ENCODE measurements at places on chromosomes 2 and 18.

GRCh38 chr2:117935954-117936353 lies 77.9 kb downstream of the CCDC93 start:
- no peak for DNase-seq

DNA sequence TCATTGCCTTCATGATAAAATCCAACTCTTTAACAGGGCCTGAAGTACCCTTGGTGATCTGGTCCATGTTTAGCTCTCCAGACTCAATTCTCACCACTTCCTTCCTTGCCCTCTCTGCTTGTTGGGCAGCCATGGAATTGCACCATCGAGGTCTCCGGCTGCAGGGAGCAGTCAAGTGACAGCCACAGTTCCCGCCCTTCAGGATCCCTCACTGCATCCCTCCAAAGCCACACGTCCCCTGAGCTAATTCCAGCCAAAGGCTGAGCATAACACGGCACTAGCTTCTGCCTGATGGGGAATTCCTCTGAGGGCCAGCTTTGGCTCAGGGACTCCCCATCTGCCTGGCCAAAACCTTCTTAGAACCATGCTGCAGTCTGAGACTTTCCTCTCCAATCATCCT lies 47.4 kb upstream of the SLC1A4 start:
- no peak for DNase-seq

GRCh38 chr18:42861271-42861670 lies 254.2 kb downstream of the RIT2 start:
- no peak for DNase-seq

GRCh38 chr2:131418625-131419024 lies 54.7 kb upstream of the RAB6D start:
- DNase-seq: no peak

DNA sequence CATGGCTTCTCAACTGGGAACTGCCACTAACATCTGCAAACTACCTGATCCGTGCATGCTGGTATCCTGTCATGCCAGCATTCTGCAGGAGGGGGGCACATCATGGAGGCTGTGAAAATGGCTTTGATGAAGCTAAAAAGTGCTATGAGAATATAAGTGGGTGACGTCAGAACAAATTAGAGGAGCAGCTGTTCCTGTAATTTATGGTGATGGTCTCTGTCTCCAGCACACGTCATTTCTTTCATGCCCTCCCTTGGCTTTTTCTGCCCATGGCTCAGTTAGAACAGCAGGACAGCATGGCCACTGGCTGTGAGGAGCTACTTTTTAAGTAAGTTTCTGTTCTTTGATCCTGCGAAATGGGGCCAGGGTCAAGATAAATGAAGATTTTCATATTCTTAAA lies 466.3 kb downstream of the THSD7B start:
- DNase-seq: no peak

- DNase-seq: peak; percentile 48
Measured at GRCh38 chr2:181312515-181312927, 144.7 kb upstream of the ITGA4 start.

DNA sequence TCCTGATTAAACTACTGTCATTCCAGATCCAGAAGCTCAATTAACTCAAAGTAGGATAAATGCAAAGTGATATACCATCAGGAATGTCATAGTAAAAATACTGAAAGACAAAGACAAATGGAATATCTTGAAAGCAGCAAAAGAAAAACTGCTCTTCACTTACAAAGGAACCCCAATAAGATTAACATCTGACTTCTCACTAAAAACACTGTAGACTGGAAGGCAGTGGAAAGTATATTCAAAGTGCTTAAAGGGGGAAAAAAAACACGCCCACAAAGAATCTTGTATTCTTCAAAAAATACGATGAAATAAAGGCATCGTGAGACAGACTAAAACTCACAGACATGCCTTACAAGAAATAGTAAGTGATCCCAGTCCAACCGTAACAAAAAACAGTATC lies 195.7 kb downstream of the DOK6 start:
- DNase-seq: no peak

DNA sequence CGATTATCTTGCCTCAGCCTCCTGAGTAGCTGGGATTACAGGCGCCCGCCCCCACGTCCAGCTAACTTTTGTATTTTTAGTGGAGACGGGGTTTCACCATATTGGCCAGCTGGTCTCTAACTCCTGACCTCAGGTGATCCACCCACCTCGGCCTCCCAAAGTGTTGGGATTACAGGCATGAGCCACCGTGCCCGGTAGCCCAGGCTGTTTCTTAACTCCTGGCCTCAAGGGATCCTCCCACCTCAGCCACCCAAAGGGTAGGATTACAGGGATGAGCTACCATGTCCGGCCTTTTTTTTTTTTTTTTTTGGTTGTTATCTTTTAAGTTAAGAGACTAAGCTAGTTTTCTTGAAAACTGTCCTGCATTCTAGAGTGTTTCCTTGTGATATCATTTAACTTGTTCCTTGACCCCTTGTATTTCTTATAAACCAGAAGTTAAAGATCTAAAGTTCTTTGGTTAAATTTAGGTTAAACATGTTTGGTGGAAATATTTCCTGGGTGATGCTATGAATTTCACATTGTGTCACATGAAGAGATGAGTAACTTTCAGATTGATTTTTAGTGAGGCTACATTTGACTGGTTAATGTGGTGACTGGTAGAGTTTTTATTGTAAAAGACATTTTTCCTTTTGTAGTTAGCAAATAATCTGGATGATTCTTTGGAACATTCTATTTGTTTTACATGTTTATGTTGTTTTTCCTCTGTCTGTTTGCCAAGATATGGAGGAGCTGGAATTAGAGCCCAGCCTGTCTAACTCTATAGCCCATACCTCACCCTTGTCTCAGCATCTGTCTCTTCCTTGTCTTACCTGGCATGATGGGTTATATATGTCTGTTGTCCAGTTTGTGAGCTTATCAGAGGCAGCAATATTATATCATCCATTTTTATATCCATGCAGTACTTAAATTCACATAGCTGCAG lies 5.2 kb downstream of the NCAPH start:
- no peak for DNase-seq

- no peak for DNase-seq
Measured at GRCh38 chr18:45487581-45487980, 127.7 kb upstream of the SLC14A2 start.

DNA sequence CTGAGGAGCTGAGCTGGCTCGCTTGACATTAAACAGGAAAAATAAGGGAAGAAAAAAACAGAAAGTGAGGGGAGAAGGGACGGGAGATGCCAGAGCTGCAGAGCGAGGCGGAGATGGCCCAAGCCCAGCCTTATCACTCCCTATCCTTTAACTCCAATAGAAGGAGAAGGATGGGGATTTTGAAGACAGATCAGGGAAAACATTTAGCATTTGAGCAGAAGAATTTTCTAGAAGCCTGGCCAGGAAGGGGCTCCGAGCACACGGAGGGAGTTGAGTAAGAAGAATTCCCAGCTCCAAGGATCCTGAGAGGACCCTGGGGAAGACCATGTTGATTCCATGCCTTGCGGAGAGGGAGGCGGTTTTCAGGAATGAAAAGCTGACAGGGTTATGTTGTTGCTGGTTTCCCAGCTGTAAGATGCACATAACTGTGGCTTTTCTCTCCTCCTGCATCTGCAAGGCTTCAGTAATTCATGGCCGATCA lies 35.6 kb downstream of the TWIST2 start:
- no peak for DNase-seq

GRCh38 chr18:54223568-54224241 lies 764 bp downstream of the MBD2 start:
- peak; percentile 63 for DNase-seq

- no peak for DNase-seq
Measured at GRCh38 chr18:68588169-68588568, 126.7 kb downstream of the TMX3 start.

DNA sequence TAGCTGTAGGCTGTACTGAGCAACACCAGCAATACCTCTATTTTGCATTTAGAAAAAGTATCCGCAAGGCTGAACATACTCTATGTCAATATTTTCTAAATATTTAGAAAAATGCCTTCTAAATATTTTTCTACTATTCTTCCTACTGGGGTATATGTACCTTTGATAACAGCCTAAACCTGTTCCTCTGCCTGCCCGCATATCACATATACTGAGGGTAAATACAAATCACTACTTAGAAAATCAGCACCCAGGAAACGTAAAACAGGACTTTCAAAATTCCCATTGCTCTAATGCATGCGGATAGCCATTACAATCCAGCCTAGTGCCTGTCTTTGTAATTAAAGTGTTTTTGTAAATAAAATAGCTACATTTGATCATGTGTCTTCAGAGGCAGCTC lies 56.1 kb downstream of the NCKAP5 start:
- DNase-seq: no peak

DNA sequence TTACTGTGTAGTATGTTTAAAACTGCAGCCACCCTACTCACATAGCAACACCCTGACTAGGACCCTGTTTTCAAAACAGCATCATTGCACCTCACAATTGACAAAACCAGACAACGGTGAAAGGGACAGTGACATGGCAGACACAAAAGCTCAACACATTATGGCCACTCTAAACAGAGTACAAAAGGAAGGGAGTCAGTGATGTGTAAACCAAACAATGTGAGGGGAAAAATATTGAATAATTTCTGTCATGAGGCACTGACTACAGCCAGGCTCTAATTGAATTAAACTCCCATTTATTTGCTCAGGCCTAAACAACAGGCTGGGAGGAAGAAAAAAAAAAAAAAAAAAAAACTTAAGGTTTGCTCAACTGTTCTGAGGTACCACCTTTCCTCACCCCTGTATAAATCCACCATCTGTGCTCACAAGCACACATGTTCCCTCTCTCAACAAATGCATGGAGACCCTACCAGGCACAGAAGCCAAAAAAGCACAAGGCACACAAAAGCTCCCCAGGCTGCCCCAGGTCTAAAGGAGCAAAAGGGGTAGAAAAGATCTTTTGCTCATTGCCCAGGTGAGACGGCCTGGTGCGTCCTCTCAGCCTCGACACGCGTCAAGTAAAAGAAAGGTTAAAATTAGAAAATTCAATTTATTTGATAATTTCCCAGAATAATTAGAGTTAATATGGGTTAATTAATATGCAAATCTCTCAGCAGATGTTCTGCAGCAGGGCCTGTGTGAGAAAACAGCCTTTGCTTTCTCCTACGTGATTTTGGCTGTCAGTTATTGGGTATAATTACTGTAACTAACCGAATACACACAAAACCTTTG lies 80.9 kb downstream of the ZEB2 start:
- DNase-seq: no peak

DNA sequence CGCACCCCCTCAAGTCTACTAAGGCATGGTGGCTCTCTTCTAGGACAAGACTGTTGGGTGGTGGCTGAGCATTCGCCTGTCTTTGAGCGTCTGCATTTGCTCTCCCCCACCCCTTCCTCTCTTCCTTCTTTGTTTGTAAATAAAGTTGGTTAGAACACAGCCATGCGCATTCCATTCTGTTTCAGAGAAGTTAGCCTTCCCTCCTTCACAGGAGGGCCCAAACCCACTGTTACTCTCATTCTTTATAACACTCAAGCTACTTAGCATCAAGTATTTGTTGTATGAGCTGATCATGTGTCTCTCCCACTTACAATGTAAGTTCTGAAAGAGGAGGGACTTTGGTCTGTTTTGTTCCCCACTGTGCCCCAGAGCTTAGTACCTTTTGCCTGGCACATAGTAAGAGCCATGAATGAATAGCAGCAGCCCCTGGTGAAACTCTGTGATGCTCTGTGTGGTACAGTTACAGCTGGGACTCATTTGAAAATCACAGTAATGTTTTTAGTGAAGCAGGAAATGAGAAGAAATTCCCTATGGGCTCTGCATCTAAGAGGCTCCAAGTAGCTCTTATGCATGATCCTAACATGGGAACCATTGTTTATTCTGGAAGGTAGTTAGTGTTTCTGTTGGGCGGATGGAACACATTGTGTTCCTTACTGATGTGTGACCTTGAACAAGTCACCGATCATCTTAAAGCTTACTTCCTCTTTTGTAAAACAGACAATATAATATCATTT lies 7.7 kb downstream of the MGAT5 start:
- DNase-seq: no peak

- no peak for DNase-seq
Measured at GRCh38 chr2:239820836-239821693, 204.1 kb downstream of the NDUFA10 start.

- DNase-seq: no peak
Measured at GRCh38 chr18:46754188-46754587, 2.7 kb downstream of the ST8SIA5 start.

DNA sequence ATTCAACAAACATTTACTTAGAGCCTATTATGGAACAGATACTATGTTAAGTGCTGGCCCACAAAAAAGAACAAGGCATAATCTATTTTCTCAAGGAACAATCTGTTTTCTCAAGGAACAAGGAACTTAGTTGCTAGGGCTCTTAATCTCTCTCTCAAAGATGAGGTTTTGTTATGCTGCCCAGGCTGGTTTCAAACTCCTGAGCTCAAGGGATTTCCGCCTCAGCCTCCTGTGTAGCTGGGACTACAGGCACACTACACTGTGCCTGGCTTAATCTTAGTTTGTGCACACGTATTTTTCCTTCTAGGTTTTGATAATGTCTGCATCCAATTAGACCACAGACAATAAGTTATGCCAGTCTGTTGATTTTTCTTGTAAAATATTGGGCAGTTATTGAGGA lies 89.5 kb downstream of the PTH2R start:
- no peak for DNase-seq

DNA sequence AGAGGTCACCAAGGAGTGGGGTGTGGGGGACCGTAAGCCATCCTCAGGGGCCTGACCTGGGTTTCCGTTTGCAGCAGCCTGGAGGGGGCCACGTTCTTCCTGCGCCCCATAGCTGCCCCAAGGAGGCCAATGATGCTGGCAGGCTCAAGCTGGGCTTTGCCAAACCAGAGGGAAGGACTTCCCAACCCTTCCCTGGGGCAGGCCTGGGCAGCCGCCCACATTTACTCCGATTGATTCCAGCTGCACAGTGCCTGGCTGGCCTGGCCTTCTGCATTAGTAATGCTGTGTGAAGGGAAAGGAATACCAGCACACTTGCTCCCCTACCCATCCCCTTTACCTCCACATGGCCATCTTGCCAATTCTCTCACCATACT lies 360.6 kb upstream of the SLC14A2 start:
- no peak for DNase-seq

- DNase-seq: peak; percentile 78
Measured at GRCh38 chr2:25331686-25332365, 9.9 kb downstream of the DNMT3A start.

- no peak for DNase-seq
Measured at GRCh38 chr2:225120186-225120585, 77.9 kb upstream of the DOCK10 start.

DNA sequence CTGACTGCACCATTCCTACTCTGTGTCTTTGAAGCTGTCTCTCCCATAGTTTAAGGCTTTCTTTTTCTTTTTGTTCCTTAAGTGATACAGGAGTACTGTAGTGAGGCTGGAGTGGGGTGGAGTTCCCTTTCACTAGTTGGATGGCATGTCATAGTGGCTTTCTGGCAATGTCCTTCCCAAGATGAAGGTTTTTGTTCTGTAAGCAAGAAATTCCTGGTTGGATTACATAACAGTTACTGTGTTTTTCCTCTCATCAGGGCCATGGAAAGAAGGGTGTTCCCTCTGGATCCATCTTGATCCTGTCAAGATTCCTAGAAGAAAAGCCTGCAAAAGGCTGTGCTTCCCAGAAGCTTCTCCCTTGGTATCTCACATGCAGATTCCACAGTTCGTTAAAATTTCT lies 84.2 kb downstream of the ACKR3 start:
- DNase-seq: no peak

- no peak for DNase-seq
Measured at GRCh38 chr2:191629001-191629453, 48.9 kb upstream of the NABP1 start.

- no peak for DNase-seq
Measured at GRCh38 chr2:42331569-42332284, 29.3 kb downstream of the COX7A2L start.

GRCh38 chr2:3683748-3684454 lies 19.5 kb upstream of the DCDC2C start:
- no peak for DNase-seq
